AG08395 (cell line): ENCODE measurements at places on chromosomes 6 and 20.
A peak's percentile ranks its signal among the peaks of the same experiment; 100 is the strongest.

DNA sequence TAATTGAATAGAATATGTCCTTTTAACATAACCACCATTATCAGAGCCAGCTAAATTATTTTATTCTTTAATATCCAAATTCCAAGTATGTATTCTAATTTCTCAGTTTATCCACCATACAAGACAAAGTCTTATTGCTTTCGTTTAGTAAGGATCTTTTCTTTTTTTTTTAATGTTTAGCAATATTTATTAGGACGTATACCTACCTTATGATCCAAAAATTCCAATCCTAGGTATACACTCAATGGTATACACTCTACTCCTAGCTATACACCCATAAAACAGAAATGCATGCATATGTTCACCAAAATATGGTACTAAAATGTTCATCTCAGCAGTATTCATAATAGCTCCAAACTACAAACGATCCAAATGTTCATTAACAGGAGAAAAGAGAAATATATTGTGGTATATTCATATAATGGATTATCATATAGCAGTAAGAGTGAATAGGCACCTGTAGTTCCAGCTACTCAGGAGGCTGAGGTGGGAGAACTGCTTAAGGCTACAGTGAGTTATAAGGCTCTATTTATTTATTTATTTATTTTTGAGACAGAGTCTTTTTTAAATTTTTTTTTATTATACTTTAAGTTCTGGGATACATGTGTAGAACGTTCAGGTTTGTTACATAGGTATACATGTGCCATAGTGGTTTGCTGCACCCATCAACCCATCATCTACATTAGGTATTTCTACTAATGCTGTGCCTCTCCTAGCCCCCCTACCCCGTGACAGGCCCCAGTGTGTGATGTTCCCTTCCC lies 17.3 kb downstream of the TNFAIP3 start:
- no peak for DNase-seq

DNA sequence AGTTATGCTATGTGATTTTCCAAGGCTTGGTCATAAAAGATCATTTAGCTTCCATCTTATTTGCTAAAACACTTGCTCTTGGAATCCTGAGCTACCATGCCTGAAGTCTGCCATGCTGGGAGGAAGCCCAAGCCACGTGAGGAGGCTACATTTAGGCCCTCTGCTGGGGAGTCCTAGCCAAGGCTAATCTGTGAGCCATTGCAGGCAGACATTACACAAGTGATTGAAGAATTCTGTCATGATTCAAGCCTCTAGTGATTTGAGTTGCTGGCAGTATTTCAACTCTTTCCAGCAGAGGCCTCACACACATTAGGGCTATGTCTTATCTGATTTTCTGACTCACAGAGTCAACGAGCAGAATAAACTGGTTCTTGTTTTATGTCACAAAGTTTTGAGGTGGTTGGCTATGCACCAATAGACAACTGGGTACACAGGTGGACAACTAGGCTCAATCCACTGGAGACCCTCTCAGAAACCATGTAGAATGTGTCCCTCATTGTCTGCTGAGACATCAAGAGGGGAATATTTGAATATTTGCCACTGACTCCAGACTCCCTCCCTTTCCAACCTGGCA lies 227.2 kb upstream of the SULF2 start:
- peak; percentile 54 for DNase-seq

DNA sequence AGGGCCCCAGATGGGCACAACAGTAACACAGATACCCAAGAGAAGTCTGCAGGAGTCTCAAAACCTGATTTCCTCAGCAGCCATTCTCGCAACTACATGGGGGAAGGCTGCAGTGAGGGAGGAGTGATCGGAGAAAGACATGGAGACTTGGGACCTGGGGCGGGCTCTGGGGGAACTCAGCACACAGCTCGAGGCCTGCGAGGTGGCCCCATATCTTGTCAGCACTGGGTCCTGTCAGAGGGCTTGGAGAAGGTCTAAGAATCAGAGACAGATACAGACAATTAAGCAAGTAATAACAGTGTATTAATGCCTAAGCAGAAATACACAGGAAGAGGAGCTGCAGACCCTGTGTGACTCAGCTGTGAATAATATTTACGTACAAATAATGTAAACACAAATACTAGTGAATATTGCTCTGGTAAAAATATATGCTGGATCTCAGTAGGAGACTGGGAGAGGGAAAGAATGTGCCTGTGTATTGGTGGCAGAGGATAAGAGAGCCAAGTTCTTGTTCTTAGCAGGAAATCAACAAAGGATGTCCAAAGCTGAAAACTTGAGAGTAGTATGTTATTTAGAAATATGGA lies 336.2 kb downstream of the ZFAND3 start:
- DNase-seq, result no peak

DNA sequence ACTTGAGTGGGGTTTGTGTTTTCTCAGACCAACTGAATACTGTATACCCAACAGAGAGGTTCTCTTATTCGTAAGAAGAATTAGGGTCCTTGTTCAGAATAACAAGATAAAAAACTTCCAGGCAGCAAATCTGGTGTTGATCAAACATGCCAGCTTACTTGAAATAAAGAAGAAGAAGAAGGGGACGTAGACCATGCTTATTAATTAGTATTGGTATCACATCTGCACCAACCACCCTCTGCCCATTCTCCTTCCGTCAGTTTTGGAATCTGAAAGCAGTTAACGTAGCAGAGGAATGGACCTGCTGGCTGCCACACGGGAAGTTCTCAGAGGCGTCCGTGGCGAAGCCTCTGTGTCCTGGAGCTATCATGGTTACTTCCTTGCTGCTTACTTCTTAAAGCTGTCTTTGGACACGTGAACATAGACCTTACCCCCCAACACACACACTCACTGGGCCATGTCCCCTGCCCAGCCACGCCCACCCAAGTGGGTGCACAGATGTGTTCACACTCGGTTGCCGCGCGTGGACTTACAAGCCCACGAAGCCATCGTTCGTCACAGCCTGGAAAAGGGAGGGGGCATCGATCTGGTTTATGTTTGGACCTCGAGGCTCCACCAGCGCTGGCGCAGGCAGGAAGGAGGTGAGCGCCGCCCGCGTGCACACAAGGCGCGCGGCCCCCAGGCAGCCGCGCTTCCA lies 4.1 kb upstream of the DLL1 start:
- no peak for DNase-seq

DNA sequence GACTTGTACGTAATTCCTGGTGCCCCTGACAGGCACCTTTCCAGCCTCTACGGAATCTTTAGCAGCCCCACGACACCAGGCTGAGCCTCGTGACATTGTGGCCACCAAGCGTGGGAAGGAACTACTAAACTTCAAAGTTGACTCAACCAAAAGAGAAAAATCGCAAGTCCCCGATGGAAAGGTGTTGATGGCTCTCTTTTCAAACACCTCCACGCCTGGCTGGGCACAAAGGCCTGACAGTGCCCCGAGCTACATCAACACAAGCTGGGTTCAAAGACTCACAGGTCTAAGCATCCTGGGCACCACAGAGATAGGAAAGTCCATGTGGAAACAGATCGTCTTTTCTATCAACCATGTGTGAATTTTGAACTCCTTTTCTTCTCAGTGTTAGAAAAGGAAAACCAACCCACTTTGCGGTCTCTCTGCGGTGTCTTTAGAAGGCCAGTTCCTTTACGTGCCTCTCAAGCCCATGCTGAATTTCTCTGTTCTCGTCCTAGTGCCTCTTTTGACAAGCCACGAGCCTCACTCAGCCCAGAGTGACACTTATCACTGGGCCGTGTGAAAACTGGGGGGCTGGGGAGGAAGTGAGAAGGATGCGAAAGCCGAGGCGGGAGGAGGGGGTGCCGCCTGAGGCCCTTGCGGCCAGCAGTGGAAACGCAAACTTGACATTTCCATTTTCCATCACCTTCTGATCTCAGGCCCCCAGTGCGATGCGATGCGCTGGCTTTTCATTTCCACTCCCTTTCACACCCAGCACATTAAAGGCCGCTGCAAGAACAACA lies 59.4 kb downstream of the GFOD1 start:
- no peak for DNase-seq

DNA sequence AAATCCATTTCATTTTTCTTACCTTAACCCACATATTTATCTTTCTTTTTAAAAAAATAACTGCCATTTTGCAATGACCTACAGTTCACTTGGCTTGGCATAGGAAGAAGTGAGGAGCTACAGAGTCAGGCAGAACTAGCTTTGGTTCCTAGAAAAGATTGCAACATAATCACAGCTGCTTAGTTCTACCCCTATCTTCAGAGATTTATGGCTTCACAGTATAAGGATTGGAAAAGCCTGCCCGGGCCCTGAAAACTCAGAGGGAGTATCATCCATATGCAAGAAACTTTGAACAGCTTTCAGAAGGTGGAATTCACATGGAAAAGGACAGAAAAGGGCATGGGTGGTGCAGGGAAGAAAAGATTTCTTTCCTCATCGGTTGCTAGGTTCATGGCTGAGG lies 774.3 kb upstream of the CHD6 start:
- DNase-seq, result no peak

DNA sequence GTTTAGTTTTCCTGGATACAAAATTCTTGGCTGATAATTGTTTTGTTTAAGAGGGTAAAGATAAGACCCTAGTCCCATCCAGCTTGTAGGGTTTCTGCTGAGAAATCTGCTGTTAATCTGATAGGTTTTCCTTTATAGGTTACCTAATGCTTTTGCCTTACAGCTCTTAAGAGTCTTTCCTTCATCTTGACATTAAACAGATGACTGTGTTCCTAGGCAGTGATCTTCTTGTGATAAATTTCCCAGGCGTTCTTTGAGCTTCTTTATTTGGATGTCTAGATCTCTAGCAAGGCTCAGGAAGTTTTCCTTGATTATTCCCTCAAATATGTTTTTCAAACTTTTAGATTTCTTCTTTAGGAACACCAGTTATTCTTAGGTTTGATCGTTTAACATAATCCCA lies 134.0 kb downstream of the MAP3K4 start:
- no peak for DNase-seq

DNA sequence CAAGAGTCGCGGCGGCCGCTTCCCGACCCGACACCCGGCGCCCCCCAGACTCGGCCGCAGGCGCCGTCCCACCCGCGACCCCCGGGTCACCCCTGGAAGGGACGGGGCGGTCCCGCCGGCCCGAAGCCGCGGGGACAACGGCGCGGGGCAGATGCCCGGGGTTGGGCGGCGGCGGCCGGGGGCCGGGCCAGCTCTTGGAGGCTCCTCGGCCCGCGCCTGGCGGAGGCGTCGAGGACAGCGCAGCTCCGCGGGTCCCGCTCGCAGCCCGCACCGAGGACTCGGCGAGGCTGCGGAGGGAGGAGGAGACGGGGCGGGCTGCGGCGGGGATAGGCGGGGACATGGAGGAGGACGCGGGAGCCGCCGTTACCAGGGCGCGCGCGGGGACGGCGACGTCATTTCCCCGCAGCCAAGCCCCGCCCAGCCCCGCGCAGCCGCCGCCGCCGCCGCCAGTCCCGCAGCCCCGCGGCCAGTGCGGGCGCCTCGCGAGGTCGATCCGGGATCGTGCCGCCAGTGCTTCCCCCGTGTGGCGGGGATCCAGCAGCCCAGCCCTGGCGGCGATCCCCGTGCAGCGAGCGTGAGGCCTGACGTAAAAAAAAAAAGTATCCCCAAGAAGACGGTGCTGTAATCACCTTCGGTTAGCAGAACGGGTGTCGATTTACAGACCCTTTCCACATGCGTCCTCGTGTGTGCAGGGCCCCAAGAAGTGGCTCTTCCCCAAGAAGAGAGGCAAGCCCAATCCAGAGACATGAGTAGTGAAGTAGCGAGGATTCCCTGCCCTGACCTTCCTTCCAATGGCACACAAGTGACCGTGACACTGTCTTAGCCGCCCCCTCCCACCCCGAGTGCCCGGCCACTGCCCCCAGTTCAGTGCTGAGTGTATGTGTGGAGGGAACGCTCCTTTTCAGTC lies at the start of gene FAM184A:
Gene FAM184A (minus strand): TSS at position 289 of the 907 bp plus-strand sequence. CDS start 365 bp downstream, outside the sequence.
- DNase-seq, result peak; percentile 40

DNA sequence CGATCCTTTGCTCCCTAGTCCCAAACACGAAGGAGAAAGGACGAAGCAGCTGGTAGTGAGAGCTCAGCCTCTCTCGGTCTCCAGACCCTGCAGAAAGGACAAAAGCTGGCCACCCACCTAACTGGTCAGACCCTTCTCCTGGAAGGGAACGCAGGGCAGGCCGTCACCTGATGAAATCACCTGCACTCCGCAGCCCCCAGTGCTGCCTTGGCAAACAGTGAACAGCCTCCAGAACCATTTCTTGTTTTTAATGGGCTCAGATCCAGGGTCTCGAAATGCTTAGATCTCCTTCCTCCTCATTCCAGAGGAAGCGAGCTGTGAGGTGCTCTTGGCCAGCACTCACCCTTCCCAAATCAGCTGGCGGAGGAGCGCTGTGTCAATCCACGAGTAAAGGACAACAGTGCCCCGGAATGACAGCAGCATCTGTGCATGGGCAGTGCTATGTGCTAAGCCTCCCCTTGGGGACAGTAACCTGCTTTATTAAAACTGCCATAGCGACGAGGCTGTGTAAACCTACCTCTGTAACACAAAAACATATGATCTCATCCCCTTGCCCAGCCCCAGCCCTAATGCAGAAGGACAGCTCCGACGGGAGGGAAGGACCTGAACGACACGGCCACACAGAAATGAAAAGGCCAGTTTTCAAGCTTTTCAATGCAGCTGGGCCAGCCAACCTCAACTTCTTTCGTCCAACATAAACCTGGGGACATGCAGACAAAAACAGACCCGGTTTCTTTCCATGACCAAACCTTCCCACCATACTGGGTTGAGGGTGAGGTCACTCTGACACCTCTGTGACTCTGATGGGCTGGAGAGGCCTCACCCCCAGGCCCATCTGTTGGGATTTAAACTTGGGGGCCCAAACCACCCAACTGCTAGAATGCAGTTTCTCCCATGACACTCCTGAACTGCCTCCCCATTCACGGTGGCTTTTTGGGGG lies 43.3 kb downstream of the SULF2 start:
- DNase-seq, result no peak

DNA sequence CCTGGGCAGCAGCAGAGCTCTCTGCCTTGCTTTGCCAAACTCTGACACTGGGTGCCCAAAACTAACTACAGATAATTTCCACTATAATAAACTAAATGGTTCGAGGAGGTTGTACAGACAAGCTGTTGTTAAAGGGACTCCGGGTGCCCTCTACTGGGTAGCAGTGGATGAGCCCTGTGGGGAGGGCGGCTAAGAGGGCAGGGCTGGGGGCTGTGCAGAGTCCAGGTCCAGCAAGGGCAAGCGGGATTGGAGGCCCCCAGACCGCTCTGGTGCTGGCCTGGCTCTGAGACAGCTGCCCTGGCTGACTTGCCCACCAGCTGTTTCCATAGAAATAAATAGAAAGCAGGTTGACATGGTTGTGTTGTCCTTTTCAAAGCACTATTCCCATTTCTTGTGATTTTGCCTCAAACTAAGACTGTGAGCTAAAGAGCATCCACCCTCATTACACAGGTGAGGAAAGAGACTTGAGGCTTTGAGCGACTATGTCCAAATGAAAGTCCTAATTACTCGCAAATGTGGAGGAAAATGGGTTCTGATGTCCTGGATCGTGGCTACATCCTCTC lies 167.6 kb upstream of the CST7 start:
- DNase-seq, result peak; percentile 72

DNA sequence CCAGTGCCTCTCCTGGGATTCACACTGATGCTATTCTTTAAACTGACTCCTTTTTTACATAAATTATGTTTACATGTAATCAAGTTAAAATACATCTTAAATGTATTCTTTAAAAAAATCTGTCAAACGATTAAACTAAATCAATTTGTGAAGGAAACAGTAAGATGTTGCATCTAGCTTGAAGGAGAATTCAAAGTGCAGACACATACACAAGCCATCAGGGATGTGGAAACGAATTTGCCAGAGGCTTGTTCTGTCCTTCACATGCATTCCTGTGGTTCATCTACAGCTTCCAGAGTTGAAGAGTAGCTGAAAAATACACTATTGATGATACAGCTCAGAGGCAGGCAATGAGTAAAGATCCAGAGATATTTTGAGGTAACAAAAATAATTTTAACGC lies 7.3 kb upstream of the BPIFB3 start:
- no peak for DNase-seq

GRCh38 chr6:30740540-30740870 lies 2.0 kb downstream of the FLOT1 start:
- no peak for DNase-seq
